Natural killer cell treated with Interleukin-12 subunit alpha and Interleukin-12 subunit beta and Interleukin-15 and Interleukin-18, amount 100 ng/mL, for 72 hours (primary cell): ENCODE measurements at places on chromosomes 1 and 21. TPM values are rescaled to one million over a fixed set of nuclear protein-coding genes. Genes with fewer than 3 reads are reported as not detected.

FCAMR gene
- total RNA-seq: not detected

FCER1A gene
- not detected for total RNA-seq

ANGPTL1 gene
- not detected for total RNA-seq

GRCh38 chr1:213273546-213273945 lies 222.5 kb downstream of the RPS6KC1 start:
- DNase-seq: no peak

- no peak for DNase-seq
These were observed 49.6 kb upstream of the ARHGAP29 start for GRCh38 chr1:94286864-94287437.

- DNase-seq: no peak
These were observed 2.1 kb upstream of the EFNA1 start for GRCh38 chr1:155125511-155125945.

DNA sequence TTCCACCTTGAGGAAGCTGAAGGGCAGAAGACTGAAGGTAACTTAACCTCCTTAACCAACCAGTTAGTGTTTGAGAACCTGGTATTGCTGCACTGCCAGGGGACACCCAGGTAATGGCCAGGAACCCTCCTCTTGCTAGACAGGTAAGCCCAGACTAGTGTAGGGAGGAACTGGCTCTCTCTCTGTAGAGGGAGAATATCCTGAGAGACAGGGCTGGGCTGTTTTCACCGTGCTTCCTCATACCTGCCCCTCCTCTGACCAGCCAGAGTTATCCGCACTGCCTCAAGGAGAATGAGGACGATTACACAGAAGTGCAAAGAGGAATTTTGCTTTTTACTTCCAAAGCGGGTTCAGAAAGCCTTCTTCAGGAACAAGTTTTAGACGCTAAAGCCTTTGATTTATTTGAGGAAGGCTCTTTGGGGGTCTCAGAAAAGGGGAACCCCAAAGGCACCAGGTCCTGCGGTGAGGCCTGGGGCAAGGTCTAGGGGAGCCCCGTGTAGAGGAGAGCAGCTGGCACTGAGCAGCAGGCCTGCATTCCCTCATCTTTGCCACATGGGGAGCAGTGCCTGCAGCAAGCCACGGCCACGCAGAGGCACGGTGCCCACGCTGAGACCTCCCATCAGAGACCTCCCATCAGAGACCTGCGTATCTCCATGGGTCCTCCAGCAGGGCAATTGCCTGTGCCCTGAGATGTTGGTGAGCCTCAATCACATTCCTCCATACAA lies 13.5 kb downstream of the GNG4 start:
- DNase-seq: no peak

DNA sequence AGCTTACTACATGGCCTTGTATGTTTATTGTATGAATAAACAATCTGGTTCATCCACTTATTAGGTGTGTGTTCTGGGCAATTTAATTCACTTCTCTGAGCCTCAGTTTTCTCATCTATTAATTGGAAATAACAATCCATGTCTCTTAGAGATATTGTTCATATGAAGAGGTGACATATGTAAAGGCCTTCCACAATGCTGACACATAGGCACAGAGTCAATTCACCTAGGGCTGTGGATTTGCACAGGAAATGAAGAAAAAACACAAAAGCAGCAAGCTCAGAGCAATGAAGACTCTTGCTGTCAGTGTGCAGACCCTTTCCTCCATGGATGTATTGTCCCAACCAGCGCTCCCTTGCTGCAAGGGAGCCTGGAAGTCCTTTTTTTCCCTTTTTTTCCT lies 195.2 kb upstream of the CAMK1G start:
- DNase-seq: no peak

- DNase-seq: no peak
These were observed 14.3 kb upstream of the DNAJC28 start for GRCh38 chr21:33505833-33506232.

- peak; percentile 86 for DNase-seq
These were observed 835 bp downstream of the PGM1 start for GRCh38 chr1:63593886-63594605.

GRCh38 chr1:175043824-175044223 lies 20.6 kb upstream of the MRPS14 start:
- no peak for DNase-seq

GRCh38 chr1:224804220-224804619 lies 125.3 kb upstream of the DNAH14 start:
- no peak for DNase-seq
